ENCODE measurements at places on chromosomes 11 and 22.
A peak's percentile ranks its signal among the peaks of the same experiment; 100 is the strongest.

DNA sequence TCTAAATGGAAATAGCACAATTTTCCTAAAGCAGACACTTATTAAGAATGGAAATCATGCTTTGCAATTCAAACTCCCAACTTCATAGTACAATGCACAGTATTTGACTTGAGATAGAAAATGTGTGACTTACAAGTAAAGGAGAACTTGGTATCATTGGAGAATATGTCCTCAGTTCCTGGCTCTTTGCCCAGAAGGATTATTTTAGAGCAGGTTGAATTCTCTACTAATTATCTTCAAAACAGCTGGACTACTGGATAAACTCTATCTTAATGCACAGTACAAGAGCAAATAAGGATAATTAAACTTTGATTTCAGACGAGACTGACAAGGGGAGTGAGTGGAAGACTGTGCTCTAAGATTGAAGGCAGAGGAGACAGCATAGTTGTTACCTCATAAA, 839.4 kb downstream of the OPCML start:
- no peaks in the 10 kb centered on the region for H3K27me3 ChIP-seq
- no peak for DNase-seq
- H3K36me3 ChIP-seq = no peaks in the 10 kb centered on the region
- H3K4me3 ChIP-seq = no peak overlapping the region
- H3K27ac ChIP-seq = no peak overlapping the region

GRCh38 chr11:68649851-68650555, 34.3 kb upstream of the GAL start:
- H3K4me1 ChIP-seq = no peaks in the 10 kb centered on the region
- H3K4me3 ChIP-seq = no peak overlapping the region
- H3K27me3 ChIP-seq = peaks cover 11% of the 10 kb centered on the region
- H3K36me3 ChIP-seq = peaks cover 4% of the 10 kb centered on the region
- no peak for DNase-seq

DNA sequence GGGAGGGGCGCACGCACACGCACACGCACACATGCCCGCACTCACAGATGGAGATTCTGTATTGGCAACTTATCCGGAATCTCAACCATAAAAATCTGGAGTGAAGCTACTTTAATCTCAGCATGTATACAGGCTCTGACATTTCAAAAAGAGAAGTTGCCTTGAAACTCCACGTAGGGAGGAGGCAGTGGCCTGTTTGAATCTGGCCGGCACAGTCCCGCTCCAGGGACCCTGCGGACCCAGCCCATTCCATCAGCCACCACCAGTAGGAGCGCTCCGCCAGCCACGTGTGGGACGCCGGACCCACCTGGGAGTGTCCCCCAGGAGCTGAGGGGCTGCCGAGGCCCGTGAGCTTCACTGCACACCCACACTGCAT, 1.9 kb upstream of the SYT8 start:
- no peak overlapping the region for H3K27ac ChIP-seq
- no peaks in the 10 kb centered on the region for H3K36me3 ChIP-seq
- H3K4me3 ChIP-seq = no peak overlapping the region
- no peak for DNase-seq
- no peaks in the 10 kb centered on the region for H3K4me1 ChIP-seq

DNA sequence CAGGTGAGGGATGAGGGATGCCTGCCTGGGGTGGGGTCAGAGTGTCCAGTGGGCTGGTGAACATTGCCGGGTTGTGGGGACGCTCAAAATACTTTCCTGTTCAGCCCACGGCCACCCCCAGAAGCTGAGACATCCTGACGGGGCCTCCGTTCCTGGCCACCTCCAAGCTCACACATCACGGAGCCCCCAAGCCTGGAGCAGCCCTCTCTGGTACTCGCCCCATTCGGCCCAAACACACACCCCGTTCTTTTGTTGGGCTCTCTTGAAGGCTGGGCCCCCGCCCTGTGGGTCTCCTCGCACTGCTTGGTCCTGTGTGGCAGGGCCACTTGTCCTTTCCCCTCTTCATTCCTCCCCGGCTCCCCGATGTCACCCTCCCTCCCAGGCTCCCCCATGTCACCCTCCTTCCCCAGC, 442.6 kb downstream of the TBC1D22A start:
- H3K27me3 ChIP-seq = peaks cover 8% of the 10 kb centered on the region
- no peaks in the 10 kb centered on the region for H3K4me1 ChIP-seq
- no peak overlapping the region for H3K27ac ChIP-seq
- H3K4me3 ChIP-seq = no peak overlapping the region
- DNase-seq = no peak

GRCh38 chr11:73350908-73351636, 25.1 kb upstream of the RELT start:
- no peak overlapping the region for H3K27ac ChIP-seq
- peaks cover 16% of the 10 kb centered on the region for H3K4me1 ChIP-seq
- H3K36me3 ChIP-seq = peaks cover 2% of the 10 kb centered on the region

GRCh38 chr11:93024369-93024768, 54.9 kb downstream of the MTNR1B start:
- H3K36me3 ChIP-seq = no peaks in the 10 kb centered on the region
- no peaks in the 10 kb centered on the region for H3K27me3 ChIP-seq
- peaks cover 18% of the 10 kb centered on the region for H3K4me1 ChIP-seq
- no peak for DNase-seq

DNA sequence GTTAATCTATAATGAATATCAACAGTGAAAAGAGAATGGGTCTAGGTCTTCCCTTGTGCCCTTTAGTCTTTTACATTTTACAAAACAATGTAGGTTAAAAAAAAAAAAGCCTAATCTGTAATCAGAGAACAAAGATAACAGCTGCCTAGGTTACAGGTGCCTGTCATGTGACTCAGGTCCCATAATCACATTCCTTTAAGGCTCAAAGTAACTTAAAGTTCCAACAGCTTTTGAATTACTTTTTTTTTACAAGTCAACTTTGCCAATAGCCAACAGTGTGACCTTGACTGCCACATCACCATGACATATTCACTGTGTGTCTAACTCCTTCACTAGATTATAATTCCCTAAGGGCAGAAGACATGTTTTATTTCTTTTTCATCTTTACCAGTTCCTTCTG, 237.0 kb upstream of the API5 start:
- no peak overlapping the region for H3K27ac ChIP-seq
- peaks cover 9% of the 10 kb centered on the region for H3K4me1 ChIP-seq
- no peak overlapping the region for H3K4me3 ChIP-seq

- DNase-seq = no peak
- H3K27ac ChIP-seq = no peak overlapping the region
- no peaks in the 10 kb centered on the region for H3K27me3 ChIP-seq
- no peak overlapping the region for H3K4me3 ChIP-seq
- no peaks in the 10 kb centered on the region for H3K4me1 ChIP-seq
These were observed 233.1 kb downstream of the CSNK2A3 start for GRCh38 chr11:11119917-11120316.

DNA sequence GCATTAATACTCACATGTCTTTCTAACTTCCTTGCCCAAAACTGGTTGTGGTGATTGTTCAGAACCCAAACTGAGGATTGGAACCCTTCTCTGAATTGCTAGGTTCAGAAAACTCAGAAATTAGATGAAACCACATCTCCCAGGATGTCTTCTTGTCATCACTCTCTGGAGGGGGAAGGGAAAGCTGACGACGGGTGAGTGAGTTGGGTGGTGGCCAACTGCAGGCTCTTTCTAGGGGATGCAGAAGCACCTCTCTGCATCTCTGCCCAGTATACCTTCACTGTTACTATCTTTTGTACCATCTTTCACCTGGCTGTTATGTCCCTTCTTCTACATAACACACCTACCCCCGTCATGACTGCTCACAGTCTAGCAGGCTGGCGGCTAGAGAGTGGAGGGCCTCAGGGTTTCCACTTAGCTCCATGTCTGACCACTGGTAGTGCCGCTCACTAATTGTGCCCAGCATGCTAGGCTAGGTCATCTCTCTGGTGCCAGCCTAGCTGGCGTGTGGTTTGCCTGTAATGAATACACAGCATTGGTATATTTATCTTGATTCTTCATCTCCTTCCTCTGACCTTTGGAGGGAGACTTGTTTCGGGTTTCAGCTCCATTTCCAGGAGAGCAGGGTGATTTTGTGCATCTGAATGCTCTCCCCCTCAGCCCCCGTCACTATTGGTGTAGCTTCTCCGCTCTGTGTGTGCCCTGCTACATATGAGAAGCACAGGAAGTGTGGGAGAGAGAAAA, 7.3 kb downstream of the GRAMD1B start:
- DNase-seq = no peak
- H3K4me3 ChIP-seq = no peak overlapping the region
- peaks cover 3% of the 10 kb centered on the region for H3K4me1 ChIP-seq
- H3K36me3 ChIP-seq = peaks cover 4% of the 10 kb centered on the region

DNA sequence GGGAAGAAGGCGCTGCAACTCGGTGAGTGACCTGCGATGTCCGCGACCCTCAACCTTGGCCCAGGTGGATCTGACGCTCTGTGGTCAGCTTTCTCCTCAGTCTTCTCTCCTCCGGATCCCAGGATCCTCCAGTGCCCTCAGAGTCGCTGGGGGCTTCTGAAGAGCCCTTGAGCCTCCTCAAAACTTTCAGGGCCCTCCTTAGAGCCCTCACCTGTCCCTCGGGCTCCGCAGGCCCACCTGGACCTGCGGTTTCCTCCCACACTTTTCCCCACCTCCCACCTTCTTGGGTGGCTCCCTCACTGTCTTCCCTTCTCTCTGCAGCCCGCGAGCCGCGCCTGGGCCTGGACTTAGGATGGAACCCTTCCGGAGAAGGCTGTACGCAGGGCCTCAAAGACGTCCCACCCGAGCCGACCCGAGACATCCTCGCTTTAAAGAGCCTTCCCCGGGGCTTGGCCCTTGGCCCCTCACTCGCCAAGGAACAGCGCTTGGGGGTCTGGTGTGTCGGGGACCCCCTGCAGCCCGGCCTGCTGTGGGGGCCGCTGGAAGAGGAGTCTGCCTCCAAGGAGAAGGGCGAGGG, 335 bp downstream of the ZNF408 start:
- no peaks in the 10 kb centered on the region for H3K36me3 ChIP-seq
- peak overlapping the region; percentile 100 for H3K27ac ChIP-seq
- DNase-seq = no peak
- H3K27me3 ChIP-seq = no peaks in the 10 kb centered on the region
- H3K4me3 ChIP-seq = peak overlapping the region; percentile 99

GRCh38 chr22:18048441-18048898, 24.1 kb upstream of the MICAL3 start:
- DNase-seq = no peak
- H3K27me3 ChIP-seq = no peaks in the 10 kb centered on the region
- H3K4me3 ChIP-seq = no peak overlapping the region
- peak overlapping the region; percentile 58 for H3K27ac ChIP-seq
- peaks cover 20% of the 10 kb centered on the region for H3K4me1 ChIP-seq

GRCh38 chr11:86459682-86460460, 85.2 kb downstream of the CCDC81 start:
- peaks cover 3% of the 10 kb centered on the region for H3K36me3 ChIP-seq
- H3K27ac ChIP-seq = no peak overlapping the region
- H3K4me1 ChIP-seq = peaks cover 25% of the 10 kb centered on the region
- no peak for DNase-seq

DNA sequence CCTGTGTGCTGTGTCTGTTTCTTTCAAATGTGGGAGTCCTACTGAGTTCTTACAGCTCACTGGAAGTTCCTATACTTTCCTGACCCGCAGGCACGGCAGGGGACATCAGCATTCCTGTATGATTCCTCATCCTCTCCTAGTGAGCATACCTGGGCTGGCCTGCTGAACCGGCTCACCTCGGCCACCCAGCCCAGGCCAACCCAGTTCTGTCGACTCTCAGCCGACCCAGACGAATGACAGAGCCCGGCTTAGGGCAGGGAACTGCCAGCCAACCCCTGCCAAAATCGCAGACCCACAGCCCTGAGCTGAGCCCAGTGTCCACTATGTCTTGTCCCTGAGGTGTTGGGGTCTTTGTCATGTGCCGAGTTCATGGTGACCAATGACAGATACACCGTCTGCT, 339.7 kb downstream of the BRD1 start:
- no peaks in the 10 kb centered on the region for H3K4me1 ChIP-seq
- H3K4me3 ChIP-seq = no peak overlapping the region
- DNase-seq = no peak
- no peaks in the 10 kb centered on the region for H3K36me3 ChIP-seq
- H3K27ac ChIP-seq = no peak overlapping the region

DNA sequence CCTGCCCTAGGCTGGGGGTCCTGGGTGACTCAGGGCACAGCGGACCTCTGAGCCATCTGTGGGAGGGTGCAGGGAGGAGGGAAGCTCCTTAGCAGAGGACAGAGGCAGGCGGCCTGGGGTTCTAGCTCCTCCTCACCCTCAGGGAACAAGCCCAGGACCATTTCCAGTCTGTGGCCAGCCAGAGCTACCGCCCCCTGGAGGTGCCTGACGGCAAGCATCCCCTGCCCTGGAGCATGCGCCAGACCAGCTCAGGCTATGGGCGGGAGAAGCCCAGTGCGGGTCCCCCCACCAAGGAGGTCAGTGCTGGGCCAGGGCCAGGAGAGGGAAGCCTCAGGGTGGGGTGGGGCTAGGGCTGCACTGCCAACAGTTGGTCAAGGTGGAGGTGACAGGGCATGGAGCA, 26.0 kb upstream of the LRRC10B start:
- H3K36me3 ChIP-seq = no peaks in the 10 kb centered on the region
- no peaks in the 10 kb centered on the region for H3K27me3 ChIP-seq
- H3K4me3 ChIP-seq = no peak overlapping the region

DNA sequence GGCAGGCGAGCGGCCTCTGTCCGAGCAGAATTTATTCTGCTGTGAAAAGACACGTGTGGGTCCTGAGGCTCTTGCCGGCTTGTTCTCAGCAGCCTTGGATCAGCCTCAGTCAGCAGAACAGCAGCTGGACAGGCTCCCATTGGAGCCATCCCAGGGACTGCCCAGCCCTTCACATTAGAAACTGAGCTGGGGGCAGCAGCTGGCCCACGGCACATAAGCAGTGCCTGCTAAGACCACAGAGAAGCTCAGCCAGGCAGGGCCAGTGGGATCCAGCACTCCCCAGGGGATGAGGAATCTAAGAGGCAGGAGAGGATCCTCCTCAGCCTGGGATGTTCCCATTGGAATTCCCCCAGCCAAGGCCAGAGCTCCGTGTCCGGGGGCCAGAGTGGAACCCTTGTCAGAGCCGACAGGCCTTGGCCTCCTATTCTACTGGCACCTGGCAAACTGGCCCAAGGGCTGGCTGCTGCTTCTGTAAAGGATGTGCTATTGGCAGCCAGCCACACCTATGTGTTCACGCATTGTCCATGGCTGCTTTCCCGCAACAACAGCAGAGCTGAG, 18.2 kb downstream of the RTN4R start:
- no peak overlapping the region for H3K4me3 ChIP-seq
- H3K27me3 ChIP-seq = no peaks in the 10 kb centered on the region
- peaks cover 2% of the 10 kb centered on the region for H3K36me3 ChIP-seq
- no peak for DNase-seq
- peaks cover 27% of the 10 kb centered on the region for H3K4me1 ChIP-seq
